Femur (tissue), 1 donor: ENCODE measurements at places on chromosomes 7 and 10.
A peak's percentile ranks its signal among the peaks of the same experiment; 100 is the strongest.

- no peak for DNase-seq
Measured at GRCh38 chr7:47291461-47292081, 290.3 kb downstream of the TNS3 start.

DNA sequence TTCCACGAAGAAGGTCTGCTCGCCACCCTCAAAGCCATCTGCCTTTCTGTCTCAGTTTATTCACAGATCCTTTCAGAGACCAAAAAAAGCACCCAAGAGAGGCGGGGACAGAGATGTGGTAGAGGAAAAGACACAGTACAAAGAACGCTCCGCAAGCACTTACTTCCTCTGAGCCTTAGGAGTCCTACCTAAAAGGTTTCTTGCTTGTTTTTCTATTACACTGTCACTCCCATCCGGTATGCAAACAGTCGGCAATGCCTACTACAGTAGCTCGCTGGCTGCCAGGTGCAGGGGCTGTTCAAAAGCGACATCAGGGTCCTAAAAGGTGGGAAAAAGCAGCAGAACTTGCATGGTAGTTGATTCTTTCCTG lies 816 bp downstream of the TECPR1 start:
- DNase-seq, result no peak

DNA sequence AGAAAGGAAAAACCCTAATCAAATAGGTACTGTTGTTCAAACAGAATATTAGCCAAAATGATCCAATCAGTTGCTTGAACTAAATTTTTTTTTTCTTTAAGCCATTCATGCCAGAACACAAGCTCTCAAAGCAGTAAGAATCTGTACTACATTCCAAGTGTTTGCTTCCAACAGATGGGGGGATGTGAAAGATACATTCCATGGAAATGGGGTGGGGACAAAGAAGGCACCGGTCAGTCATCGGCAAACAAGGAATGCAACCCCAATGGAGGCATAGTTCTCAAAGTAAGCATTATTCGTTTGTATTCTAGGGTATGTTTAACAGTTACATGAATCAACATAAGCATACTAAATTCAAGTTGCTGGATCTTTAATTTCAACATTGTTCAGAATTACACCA lies 32.5 kb downstream of the C10orf143 start:
- DNase-seq, result no peak

DNA sequence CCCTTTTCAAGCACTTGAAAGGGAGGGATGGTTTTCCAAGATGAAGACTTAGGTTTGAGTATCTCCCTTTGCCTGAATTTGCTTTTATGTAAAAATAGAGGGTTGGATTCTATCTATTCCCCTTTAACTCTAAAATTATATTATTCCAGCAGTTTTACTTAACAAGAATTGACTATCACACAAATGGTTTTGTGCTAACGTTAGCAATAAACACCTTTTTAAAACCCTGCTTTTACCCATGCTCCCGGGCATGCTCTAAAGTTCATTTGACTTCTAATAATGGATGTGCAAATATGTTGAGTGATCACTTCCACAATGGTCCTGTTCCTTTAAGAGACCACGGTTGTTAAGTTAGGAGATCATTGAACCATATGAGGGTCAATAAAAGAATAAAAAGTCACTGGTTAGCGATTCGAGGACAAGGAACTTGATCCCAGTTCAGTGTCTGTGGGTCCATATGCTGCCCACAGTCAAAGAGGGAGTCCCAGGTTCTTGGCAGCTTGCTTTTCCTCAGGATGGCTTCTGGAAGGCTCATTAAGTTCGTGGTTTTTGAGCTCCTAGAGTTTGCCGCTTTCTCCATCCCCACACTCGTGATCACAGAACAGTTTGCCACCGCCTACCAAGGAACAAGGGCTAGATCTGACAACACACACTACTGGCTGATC lies at the start of gene TMEM236:
Gene TMEM236, plus strand, starts transcription at position 421 of the 665 bp plus-strand sequence. Its CDS starts 95 bp downstream, at position 516.
- no peak for DNase-seq

- DNase-seq, result no peak
Measured at GRCh38 chr10:125084191-125084613, 76.2 kb downstream of the CTBP2 start.

DNA sequence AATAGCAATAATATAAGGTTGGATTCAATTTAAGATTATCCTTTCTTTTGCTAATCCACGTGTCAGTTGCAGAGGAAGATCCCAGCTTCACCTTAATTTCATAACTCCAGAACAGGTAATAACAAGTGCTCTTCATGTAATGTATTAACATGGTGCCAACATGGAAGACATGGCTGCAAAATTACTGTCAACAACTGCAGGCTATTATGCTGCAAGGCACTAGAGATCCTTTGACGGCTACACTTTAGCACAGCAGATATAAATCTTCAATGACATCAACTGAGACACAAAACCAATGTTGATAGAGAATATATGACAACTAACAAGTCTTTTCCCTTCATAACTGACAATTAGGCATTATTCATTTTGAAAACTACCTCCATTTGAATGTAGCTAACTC lies 96.1 kb downstream of the RNF133 start:
- no peak for DNase-seq

- DNase-seq, result no peak
Measured at GRCh38 chr10:30172091-30172490, 112.7 kb upstream of the JCAD start.

- peak; percentile 91 for DNase-seq
Measured at GRCh38 chr10:131453721-131454634, 142.5 kb upstream of the TCERG1L start.

- no peak for DNase-seq
Measured at GRCh38 chr7:1479287-1479686, 20.0 kb upstream of the MICALL2 start.

- no peak for DNase-seq
Measured at GRCh38 chr10:123485341-123485960, 180.7 kb upstream of the GPR26 start.

GRCh38 chr7:97016381-97017191 lies 8.0 kb downstream of the DLX5 start:
- DNase-seq, result peak; percentile 80

- DNase-seq, result no peak
Measured at GRCh38 chr7:82049891-82050533, 280.2 kb upstream of the HGF start.

- DNase-seq, result no peak
Measured at GRCh38 chr10:22791665-22792064, 77.3 kb upstream of the PIP4K2A start.

- DNase-seq, result no peak
Measured at GRCh38 chr10:130479926-130480325, 343.7 kb downstream of the GLRX3 start.
